ENCODE measurements at places on chromosomes 1 and 21.
A peak's percentile ranks its signal among the peaks of the same experiment; 100 is the strongest.

DNA sequence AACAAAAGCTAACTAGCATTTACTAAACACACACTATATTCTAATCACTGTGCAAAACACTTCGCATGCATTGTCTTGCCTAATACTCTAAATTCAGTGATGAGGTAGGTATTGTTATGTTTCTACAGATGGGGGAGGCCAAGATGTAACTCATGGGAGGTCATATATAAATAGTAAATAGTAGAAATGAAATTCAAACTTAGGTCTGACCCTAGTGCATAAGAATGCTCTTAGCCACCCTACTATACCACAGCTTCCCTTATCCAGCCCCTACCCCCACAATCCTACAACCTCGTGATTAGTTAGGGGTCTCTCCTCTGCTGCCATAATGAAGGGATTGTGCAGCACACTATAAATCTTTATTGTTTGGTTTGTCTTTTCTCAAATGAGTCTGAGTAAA is 3.3 kb downstream of the PFDN2 start:
- H3K4me1 ChIP-seq, result peaks cover 8% of the 10 kb centered on the region
- no peak for DNase-seq
- no peaks in the 10 kb centered on the region for H3K27me3 ChIP-seq
- H3K4me3 ChIP-seq, result no peak overlapping the region
- no peak overlapping the region for H3K27ac ChIP-seq

- no peak overlapping the region for H3K4me3 ChIP-seq
- no peak overlapping the region for H3K27ac ChIP-seq
- no peak for DNase-seq
- no peaks in the 10 kb centered on the region for H3K36me3 ChIP-seq
Measured at GRCh38 chr21:28142697-28143096, 850.0 kb downstream of the LTN1 start.

DNA sequence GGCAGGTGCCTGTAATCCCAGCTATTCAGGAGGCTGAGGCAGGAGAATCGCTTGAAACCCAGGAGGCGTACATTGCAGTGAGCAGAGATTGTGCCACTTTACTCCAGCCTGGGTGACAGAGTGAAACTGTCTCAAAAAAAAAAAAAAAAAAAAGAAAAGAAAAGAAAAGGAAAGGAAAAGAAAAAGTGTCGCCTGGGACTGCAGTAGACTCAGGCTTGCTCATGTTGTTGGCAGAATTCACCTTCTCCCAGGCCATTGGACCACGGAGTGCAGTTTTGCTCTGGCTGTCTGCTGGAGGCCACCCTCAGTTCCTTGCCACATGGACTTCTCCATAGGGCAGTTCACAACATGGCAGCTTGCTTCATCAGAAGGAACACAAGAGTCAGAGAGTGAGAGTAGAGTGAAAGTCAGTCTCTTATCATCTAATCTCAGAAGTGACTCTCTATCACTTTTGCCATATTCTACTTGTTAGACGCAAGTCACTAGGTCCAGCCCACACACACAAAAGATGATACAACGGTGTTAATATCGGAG is 29.2 kb downstream of the BCAS2 start:
- no peak overlapping the region for H3K4me3 ChIP-seq
- no peak for DNase-seq
- H3K27me3 ChIP-seq, result no peaks in the 10 kb centered on the region
- H3K36me3 ChIP-seq, result no peaks in the 10 kb centered on the region
- no peaks in the 10 kb centered on the region for H3K4me1 ChIP-seq

GRCh38 chr1:38152351-38153065 is 105.9 kb upstream of the POU3F1 start:
- no peak for DNase-seq
- no peaks in the 10 kb centered on the region for H3K4me1 ChIP-seq
- H3K4me3 ChIP-seq, result no peak overlapping the region
- H3K27ac ChIP-seq, result no peak overlapping the region

- H3K4me1 ChIP-seq, result no peaks in the 10 kb centered on the region
- DNase-seq, result no peak
- H3K27me3 ChIP-seq, result no peaks in the 10 kb centered on the region
- H3K27ac ChIP-seq, result no peak overlapping the region
- H3K4me3 ChIP-seq, result no peak overlapping the region
Measured at GRCh38 chr1:80926531-80926930, 874.2 kb upstream of the ADGRL2 start.

DNA sequence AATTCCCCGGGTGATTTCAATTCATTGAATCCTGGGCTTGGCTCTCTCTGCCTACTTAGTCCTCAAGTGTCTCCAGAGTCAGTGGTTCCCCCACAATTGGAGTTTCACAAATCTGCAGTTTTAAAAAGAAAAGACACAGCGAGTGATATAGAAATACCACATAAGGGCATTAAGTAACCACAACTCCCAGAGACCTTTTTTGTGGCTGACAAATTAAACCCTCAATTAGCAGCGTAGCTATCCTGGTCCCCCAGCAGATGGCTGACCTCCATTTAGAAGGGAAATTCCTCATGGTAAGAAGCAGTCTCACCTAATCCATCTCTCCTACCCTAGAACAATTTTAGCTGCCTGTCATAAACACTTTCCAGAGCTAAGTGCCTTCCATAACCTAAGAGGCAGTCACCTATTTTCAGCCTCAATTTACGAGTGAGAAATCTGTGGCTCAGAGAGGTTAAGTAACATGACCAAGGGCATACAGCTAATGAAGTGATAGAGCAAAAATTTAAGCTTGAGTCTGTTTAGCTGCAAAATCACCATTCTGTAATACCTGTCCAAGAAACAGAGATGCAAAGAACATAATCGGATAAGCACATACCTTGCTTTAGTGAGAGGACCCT is 56.0 kb upstream of the NBPF3 start:
- no peak overlapping the region for H3K4me3 ChIP-seq
- no peak for DNase-seq
- H3K36me3 ChIP-seq, result no peaks in the 10 kb centered on the region
- H3K4me1 ChIP-seq, result peaks cover 3% of the 10 kb centered on the region
- no peak overlapping the region for H3K27ac ChIP-seq

DNA sequence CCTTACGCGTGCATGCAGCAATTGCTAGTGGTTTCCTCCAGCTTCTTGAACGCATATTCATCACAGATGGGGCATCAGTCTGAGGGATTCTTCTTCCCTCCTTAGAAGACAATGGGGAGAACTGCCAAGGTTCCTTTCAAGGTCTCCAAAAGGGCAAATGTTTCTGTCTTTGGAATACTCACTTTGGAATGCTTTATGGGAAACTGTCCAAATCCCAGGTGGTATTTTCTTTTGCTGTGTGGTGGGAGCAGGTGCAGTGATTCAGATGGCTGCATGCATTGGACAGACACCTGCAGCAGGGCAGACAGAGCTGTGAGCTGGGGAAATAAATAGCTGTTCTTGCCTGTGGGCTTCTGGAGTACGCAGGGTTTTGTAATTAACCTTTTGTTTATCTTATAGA is 40.5 kb downstream of the URB2 start:
- H3K27me3 ChIP-seq, result no peaks in the 10 kb centered on the region
- no peak for DNase-seq
- no peak overlapping the region for H3K4me3 ChIP-seq
- H3K36me3 ChIP-seq, result peaks cover 5% of the 10 kb centered on the region
- no peaks in the 10 kb centered on the region for H3K4me1 ChIP-seq

- H3K27ac ChIP-seq, result no peak overlapping the region
- DNase-seq, result no peak
- peaks cover 15% of the 10 kb centered on the region for H3K27me3 ChIP-seq
- H3K4me1 ChIP-seq, result no peaks in the 10 kb centered on the region
- H3K4me3 ChIP-seq, result no peak overlapping the region
- no peaks in the 10 kb centered on the region for H3K36me3 ChIP-seq
Measured at GRCh38 chr1:159791461-159791860, 10.7 kb downstream of the DUSP23 start.

GRCh38 chr1:50808296-50808695 is 151.8 kb downstream of the FAF1 start:
- H3K27ac ChIP-seq, result no peak overlapping the region
- no peaks in the 10 kb centered on the region for H3K27me3 ChIP-seq
- H3K4me1 ChIP-seq, result no peaks in the 10 kb centered on the region
- no peak overlapping the region for H3K4me3 ChIP-seq

DNA sequence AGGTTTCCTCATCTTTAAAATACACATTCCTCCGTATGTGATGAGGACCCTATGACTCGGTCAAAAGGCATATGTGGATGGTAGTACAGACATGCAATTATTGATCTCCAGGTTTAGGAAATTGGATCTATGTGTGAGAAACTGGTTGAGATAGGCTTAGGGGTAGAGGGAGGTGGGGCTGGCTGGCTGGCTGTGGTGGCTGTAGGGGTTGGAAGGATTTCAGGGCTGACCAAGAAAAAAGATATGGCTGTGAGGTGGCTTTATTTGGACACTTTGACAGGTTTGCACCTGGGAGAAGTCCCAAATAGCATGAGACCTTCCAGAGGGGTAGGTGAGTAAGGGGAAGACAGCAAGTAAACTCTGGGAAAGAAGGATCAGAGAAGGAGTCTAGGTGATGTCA is 39.6 kb upstream of the ADAM30 start:
- H3K27ac ChIP-seq, result no peak overlapping the region
- no peaks in the 10 kb centered on the region for H3K27me3 ChIP-seq
- H3K4me3 ChIP-seq, result no peak overlapping the region
- H3K36me3 ChIP-seq, result peaks cover 76% of the 10 kb centered on the region

- H3K27ac ChIP-seq, result no peak overlapping the region
- peaks cover 32% of the 10 kb centered on the region for H3K4me1 ChIP-seq
- H3K27me3 ChIP-seq, result no peaks in the 10 kb centered on the region
- no peak overlapping the region for H3K4me3 ChIP-seq
- peaks cover 50% of the 10 kb centered on the region for H3K36me3 ChIP-seq
- no peak for DNase-seq
Measured at GRCh38 chr1:32769524-32770220, 47.5 kb downstream of the YARS1 start.

GRCh38 chr1:5743435-5744095 is 248.7 kb downstream of the NPHP4 start:
- H3K4me3 ChIP-seq, result no peak overlapping the region
- DNase-seq, result peak; percentile 33
- no peaks in the 10 kb centered on the region for H3K4me1 ChIP-seq
- no peaks in the 10 kb centered on the region for H3K27me3 ChIP-seq

DNA sequence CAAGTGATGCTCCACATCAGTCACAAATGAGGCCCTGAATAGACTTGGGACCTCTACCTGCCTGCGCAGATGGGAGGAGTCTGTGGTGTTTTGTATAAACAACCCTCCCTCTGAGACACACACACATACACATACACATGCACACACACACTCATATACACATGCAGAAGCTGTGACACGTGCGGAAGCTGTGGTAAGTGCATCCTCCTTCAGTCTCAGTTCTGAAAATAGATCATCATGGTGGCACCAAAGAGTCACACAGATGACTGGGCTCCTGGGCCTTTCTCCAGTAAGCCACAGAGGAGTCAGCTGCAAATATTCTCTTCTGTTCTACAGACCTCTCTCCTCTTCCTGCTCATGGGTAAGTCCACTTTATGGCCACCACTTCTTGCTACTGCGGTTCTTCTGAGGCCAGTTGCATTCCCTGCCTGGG is at the start of gene LY9:
Gene LY9 (plus strand): TSS at position 224 of the 433 bp plus-strand sequence. CDS start 14 bp downstream, at position 238.
- no peaks in the 10 kb centered on the region for H3K36me3 ChIP-seq
- no peak for DNase-seq
- no peaks in the 10 kb centered on the region for H3K27me3 ChIP-seq
- no peak within 1 kb of the TSS for H3K27ac ChIP-seq
- no peak within 1 kb of the TSS for H3K4me3 ChIP-seq

DNA sequence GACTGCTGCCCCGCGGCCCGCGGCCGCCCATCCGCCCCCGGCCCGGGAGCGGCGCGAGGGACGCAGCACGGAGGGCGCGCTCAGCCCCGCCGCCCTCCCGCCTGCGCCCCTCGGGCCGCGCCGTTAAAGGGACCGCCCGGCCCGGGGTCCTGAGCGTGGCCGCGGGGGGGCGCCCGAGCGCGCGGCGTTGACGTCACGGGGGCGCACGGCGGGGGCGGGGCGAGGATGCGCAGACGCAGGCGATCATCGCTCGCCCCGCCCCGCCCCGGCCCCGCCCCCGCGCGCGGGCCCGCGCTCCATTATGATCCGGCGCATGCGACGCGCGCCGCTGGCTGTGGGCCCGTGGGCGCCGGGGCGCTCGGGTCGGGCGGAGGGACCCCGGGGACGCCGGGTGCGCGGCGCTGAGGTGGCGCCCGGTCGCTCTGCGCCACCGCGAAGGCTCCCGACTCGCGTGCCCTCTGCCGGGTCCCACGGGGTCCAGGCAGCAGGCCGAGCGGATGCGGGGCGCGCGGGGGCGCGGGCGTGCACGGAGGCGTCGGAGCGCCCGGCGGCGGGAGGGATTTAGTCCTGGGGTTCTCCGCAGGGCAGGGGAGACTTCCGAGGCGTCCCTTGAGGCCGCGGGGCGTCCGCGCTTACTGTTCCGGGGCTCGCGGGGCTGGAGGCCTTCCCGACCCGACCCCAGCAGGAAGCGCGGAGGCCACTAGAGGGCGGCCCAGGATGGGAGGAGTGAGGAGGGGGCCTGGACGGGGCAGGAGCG is at the start of gene DVL1:
Gene DVL1 (minus strand): TSS at position 163 of the 757 bp plus-strand sequence. CDS start 353 bp downstream, outside the sequence.
- peak within 1 kb of the TSS; percentile 86 for H3K27ac ChIP-seq
- H3K4me1 ChIP-seq, result peaks cover 8% of the 10 kb centered on the region
- no peaks in the 10 kb centered on the region for H3K27me3 ChIP-seq
- H3K36me3 ChIP-seq, result peaks cover 7% of the 10 kb centered on the region

- no peak for DNase-seq
- H3K27ac ChIP-seq, result no peak overlapping the region
- H3K4me1 ChIP-seq, result no peaks in the 10 kb centered on the region
- no peaks in the 10 kb centered on the region for H3K36me3 ChIP-seq
Measured at GRCh38 chr1:54614024-54614423, 9.3 kb downstream of the FAM151A start.

GRCh38 chr1:85467929-85468540 is 3.1 kb upstream of the DDAH1 start:
- no peak overlapping the region for H3K4me3 ChIP-seq
- H3K4me1 ChIP-seq, result no peaks in the 10 kb centered on the region
- H3K36me3 ChIP-seq, result no peaks in the 10 kb centered on the region
- H3K27ac ChIP-seq, result no peak overlapping the region
- H3K27me3 ChIP-seq, result peaks cover 29% of the 10 kb centered on the region

DNA sequence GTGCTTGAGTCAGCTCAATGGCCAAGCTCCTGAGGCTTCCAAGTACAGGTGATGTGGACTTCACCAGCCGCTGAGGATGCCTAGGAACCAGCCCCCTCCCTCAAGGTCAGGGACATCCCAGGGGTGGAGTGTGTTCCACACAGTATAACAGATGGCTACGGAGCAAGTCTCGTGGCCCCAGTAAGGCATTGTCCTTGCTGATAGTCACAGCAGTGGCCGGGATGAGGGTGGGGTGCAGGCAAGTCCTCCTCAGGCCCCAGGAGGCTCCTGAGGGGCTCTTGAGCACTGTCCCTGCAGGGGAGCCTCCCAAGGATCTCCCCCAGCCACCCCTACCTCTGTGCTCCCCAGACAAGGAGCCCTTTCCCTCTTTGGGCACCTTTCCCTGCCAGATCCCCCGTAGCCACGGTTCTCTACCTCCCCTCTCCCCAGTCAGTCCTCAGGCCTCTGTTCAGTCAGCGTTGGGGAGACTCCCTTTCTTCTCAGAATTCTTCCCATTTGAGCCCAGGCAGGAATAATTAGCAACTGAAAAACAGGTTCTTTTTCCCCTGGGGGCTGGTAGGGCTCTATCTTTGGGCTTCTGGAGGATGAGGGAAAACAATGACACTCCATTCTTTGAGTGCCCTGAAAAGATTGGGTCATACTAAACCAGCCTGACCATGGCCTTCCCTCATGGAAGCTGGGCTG is 7.1 kb upstream of the THEM5 start:
- no peaks in the 10 kb centered on the region for H3K27me3 ChIP-seq
- H3K4me3 ChIP-seq, result no peak overlapping the region
- H3K27ac ChIP-seq, result no peak overlapping the region
- DNase-seq, result peak; percentile 58
- H3K36me3 ChIP-seq, result no peaks in the 10 kb centered on the region
- no peaks in the 10 kb centered on the region for H3K4me1 ChIP-seq

GRCh38 chr21:38847556-38847955 is 41.8 kb downstream of the ETS2 start:
- DNase-seq, result no peak
- H3K27ac ChIP-seq, result no peak overlapping the region
- no peak overlapping the region for H3K4me3 ChIP-seq
- H3K4me1 ChIP-seq, result peaks cover 5% of the 10 kb centered on the region

All from endodermal cell (in vitro differentiated cells).